ENCODE measurements at places on chromosomes 11 and 22.
A peak's percentile ranks its signal among the peaks of the same experiment; 100 is the strongest.

GRCh38 chr11:14625586-14626205, 17.9 kb upstream of the PDE3B start:
- no peak for DNase-seq

DNA sequence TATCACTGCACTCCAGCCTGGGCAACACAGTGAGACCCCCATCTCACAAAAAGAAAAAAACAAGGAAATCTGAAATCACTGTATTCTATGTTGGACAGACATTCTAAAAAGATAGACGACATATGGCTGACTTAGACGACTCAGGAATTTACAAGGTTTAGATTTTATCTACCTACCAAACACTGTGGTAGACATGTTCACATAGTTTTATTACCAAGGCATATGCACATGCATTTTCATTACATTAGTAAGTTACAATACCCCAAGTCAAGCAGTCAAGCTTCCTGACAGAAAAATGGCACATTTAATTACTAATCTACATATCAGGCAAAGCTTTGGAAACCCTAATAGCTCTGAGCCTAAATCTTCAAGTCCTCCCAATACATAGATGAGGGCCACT, 262.2 kb downstream of the TTC28 start:
- no peak for DNase-seq

GRCh38 chr11:133834682-133835592, 10.4 kb downstream of the SPATA19 start:
- DNase-seq: peak; percentile 81

GRCh38 chr11:9815486-9816136, 151.7 kb downstream of the SWAP70 start:
- no peak for DNase-seq

DNA sequence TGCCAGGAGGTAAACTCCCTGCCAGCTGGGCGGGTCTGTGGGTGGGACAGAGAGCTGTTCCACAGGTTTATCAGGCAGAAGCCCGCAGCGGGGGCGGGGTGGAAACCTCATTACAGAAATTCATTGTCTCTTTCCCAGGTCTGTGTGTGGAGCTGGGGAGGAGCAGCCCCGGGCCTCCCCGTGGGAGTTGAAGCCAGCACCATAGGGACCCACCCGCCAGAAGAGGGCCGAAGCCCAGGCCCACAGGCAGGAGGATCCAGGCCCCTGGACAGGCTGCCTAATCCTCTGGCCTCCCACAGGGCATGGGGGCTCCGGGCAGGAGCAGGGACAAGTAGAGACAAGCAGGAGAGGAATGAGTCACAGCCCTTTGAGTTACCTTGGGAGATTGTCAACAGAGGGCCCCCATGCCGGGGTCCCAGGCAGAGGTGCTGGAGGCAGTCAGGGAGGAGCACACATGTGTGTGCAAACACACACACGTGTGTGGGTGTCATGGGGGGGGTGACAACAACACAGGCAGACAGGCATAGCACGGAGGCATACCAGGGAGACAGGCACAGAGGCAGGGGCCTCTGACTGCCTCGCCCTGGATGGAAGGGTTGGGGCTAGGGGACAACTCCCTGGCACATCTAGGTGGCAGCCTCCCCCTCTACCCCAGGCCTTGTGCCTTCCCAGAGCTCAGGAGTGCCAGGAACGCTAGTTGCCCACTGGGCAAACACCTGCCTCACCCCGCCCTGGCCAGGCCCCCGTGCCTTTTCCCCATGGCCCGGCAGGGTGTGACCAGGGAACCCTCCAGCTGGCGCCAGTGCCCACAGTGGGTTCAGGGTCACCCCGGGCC, 1.4 kb downstream of the CDC42BPG start:
- no peak for DNase-seq

- no peak for DNase-seq
These were observed 83.1 kb downstream of the SHANK2 start for GRCh38 chr11:71169313-71169712.

DNA sequence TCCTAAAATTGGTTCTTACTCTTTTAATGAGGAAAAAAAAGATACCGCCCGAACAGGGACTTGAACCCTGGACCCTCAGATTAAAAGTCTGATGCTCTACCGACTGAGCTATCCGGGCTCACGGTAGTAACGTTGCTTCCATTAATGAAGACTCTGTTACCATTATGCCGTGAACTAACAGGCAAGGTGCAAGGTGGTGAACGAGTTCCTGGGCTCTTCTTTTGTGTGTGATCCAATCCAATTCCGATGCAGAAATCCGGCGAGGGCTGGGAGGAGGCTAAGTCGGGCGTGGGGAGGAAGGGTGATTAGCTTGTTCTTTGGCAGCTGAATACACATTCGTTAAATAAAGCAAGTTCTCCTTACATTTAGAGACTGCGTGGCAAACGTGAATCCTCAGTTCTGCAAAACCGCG, 49.0 kb downstream of the OR4D9 start:
- DNase-seq: peak; percentile 69

DNA sequence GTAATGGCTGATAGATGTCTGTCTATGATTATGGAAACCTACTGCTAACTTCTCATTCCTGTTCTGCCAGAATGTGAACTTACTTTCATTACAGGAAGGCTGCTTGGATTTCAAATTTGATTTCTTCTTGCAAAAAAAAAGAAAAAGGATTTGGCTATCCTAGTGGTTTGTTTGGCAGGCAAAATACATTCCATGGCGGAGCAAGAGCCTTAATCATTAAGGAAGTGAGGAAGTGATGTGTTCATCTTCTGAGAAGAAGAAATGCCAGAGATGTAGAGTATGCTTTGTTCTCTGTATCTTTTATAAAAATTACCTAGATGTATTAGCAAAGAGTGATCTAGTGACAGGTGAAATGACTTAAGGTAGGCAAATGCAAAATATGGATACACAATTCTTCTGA, 356.3 kb downstream of the SOX6 start:
- peak; percentile 10 for DNase-seq

DNA sequence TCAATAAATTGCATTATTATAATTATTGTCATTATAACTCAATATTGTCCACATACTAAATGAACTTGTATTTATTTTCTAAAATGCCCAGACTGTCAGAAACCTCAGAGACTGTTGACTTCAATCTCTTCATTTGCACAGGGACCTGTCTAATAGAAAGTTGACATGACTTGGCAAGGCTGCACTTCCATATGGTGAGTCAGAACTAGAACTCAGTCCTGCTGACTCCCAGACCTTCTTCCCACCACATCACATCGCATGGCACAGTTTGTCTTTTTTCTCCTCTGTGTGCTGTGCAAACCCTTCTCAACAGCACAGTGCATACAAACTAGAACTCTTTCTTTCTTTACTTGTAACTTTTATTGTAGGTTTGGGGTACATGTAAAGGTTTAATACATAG, 215.1 kb upstream of the BLID start:
- DNase-seq: peak; percentile 7

DNA sequence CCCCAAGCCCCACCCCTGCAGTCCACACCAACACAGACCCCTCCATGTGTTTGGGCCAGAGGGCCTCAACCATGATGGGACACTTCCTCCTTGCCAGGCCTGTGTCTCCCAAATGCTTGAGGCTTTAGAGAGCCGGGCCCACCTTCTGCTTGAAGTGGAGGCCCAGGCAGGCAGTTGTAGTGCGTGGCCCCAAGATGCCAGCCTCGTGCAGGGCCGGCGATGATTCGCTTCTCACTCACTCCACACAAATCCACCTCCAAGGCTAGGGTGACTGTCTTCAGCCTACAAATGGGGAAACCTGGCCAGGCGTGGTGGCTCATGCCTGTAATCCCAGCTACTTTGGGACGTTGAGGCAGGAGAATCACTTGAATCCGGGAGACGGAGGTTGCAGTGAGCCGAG, 5.7 kb downstream of the PRR5 start:
- DNase-seq: no peak

- DNase-seq: no peak
These were observed 158.9 kb downstream of the MYO18B start for GRCh38 chr22:25900880-25901279.

GRCh38 chr11:45853332-45854219, 6.3 kb downstream of the CRY2 start:
- no peak for DNase-seq

GRCh38 chr11:111355956-111356659, 23.0 kb downstream of the POU2AF1 start:
- no peak for DNase-seq

- no peak for DNase-seq
These were observed 15.7 kb downstream of the TESMIN start for GRCh38 chr11:68735646-68736045.

DNA sequence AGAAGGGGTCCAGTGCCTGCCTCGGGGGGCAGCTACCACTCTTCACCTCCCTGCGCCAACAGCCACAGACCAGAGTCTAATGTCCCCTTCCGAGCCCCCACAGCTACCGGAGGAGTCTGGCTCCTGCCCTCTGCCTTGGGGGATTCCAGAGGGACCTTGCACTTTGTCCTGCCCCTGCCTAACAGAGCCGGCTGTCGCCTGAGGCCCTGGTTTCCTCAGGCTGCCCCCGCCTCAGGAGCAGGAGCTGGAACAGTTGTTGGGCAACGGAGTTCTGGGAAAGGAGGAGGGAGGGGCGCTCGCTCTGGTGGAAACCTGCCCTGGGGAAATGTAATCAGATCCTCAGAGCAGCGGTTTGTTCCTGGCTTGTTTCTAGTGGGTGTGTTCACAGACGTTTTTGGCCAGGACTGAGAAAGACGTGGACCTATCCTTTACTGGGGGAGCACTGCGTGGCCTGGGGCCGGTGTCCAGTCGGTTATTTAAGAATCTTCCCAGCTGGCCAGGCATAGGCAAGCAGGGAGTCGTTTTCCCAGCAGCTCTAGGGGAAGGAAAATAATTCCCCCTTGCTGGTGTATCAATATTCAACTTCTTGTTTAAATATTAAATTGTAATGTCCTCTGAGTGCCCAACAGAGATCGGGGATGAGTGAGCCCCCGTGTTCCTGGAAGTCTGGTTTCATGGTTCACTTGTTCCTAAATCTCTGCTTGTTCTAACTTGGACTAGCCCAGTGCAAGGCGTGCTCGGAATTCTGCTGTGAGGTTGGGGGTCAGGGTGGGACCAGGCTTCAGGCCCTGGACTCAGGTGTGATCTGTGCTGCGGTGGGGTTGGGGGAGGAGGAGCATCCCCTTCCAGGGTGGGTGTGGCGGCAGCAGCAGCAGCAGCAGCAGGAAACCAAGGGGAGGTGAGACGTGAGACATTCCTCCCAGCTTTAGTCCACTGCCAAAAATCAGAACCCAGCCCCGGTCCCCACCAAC, 32.1 kb downstream of the A4GALT start:
- no peak for DNase-seq

GRCh38 chr22:25146307-25146706, 53.4 kb upstream of the CRYBB3 start:
- DNase-seq: no peak

DNA sequence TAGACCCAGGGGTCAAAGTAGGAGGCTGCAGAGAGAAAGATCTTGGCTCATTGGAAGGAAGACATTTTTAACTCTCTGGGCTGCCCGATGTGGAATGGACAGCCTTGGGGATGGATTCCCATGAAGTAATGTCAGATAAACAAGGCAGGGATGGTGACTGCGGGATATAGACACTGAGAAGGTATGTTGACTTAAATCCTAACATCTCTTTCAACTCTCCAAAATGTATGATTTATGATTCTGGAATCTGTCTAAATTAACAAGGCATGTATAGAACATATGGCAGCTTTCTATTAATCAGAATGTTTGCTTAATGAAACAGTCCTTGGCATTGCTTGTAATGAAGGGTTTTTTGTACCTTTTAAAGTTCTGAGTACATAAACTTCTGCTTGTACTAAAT, 56.1 kb upstream of the VSTM5 start:
- no peak for DNase-seq

GRCh38 chr11:250740-251299, 14.0 kb downstream of the PSMD13 start:
- peak; percentile 34 for DNase-seq

- DNase-seq: no peak
These were observed 5.2 kb downstream of the IRAG1 start for GRCh38 chr11:10688401-10688800.

GRCh38 chr11:110966131-110966530, 253.9 kb upstream of the ARHGAP20 start:
- DNase-seq: no peak

DNA sequence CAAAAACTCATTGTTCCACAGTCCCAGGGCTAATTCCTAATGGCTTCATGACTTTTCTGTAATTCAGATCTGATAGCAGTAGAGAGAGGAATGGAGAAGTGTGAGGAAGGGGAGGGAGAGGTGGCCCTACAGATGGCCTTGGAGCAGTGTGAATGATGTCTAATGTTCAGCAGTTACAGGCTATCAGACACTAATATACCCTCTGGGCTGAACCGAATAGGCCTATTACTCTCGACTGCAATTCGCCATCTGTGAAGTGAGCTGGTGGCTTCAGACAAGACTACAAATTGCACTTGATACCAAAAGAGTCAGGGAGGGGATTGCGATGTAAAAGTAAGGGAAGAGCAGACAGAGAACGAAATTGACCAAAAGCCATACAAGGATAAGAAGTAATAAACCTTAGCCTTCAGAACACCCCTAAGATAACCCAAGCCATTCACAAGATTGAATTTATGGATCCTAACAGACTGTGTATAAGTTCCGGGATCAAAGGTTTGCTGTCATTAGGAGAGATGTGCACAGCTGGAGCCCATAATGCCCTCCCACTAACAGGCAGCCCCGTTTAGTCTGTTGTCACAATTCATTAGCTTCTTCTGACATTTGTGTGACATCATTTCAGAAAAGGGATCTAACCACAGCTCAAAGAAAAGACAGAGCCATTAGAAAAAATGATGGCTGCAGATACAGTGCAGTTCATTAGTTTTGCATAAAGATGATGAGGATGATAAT, 642.4 kb upstream of the API5 start:
- no peak for DNase-seq

GRCh38 chr11:10323793-10324170, 18.9 kb downstream of the ADM start:
- DNase-seq: no peak

All from kidney capillary endothelial cell (primary cell).